ENCODE measurements at places on chromosomes 12 and 14.

- peak; percentile 88 for DNase-seq
Measured at GRCh38 chr12:30026621-30027234, 243.0 kb upstream of the TMTC1 start.

DNA sequence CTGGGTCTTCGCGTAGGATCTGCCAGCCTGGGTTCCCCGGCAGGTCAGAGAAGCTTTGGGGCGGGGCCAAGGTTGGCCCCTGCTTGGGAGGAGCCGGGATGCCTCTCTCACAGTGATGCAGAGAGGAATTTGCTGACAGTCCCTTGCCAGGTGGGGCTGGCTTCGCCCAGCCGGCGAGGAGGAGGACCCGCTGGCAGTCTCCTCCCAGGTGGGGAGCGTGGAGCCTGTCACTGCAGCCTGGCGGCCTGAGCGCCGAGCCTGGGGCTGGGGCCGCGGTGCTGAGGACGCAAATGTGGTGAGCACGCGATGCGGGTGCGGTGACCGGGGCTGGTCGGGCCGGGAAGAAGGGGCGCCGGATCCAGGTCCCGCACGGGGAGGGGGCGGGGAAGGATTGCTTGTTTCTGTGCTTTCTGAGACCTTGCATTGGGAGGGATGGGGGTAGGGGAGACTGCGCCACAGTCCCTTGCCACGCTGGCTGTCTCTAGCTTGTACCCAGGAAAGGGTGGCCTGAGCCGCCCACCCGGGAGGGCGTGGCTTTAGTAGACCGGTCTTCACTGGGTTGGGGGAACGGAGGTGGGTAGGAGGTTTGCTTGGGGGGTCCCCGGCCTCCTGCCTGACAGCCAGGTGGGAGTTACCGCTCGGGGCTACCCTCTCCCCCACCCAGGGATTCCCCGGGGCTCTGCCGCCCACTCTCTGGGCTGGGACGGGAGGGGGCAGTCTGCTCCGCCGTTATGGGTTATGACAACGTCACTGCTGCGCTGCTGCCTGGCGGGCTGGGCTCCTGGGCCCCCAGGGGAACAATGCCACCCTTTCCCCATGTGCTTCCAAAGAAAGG, at the start of gene TMEM63C:
TSS of gene TMEM63C (plus strand) at position 196 of the 835 bp plus-strand sequence. CDS start 37,016 bp downstream, outside the sequence.
- no peak for DNase-seq

GRCh38 chr14:29712601-29713000, 215.0 kb downstream of the PRKD1 start:
- DNase-seq = no peak

DNA sequence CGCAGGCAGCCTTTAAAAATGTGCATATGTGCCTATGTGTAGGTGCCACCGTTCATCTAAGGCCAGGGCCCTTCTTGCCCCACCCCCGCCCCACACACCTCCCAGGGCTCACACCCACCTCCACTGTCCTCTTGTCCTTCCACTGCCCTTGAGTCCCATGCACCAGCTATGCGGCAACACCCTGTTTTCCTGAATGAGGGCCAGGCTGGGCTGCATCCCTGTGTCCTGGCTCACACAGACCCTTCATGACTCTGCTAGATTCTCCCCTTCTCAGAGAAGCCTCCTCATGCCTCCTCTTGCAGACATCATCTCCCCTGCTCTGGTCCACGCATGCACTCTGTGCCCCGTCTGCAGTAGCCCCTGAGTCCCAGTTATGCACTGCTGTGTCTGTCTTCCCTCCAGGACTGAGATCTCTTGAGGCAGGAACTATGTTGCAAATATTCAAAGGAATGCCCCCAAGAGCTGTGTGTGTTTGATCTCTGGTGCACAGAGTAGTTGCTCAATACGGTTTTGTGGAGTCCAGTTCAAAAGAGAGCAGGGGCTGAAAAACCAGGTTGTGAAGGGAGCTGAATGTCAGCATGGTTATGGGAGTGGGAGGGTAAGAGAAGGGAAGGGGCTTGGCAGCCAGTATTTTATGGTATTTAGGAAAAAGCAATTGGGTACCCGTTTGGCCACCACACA, 47.3 kb upstream of the ESRRB start:
- DNase-seq = no peak

- no peak for DNase-seq
Measured at GRCh38 chr12:107600581-107601144, 84.9 kb upstream of the PWP1 start.

- no peak for DNase-seq
Measured at GRCh38 chr14:59511916-59512575, 27.7 kb downstream of the JKAMP start.

DNA sequence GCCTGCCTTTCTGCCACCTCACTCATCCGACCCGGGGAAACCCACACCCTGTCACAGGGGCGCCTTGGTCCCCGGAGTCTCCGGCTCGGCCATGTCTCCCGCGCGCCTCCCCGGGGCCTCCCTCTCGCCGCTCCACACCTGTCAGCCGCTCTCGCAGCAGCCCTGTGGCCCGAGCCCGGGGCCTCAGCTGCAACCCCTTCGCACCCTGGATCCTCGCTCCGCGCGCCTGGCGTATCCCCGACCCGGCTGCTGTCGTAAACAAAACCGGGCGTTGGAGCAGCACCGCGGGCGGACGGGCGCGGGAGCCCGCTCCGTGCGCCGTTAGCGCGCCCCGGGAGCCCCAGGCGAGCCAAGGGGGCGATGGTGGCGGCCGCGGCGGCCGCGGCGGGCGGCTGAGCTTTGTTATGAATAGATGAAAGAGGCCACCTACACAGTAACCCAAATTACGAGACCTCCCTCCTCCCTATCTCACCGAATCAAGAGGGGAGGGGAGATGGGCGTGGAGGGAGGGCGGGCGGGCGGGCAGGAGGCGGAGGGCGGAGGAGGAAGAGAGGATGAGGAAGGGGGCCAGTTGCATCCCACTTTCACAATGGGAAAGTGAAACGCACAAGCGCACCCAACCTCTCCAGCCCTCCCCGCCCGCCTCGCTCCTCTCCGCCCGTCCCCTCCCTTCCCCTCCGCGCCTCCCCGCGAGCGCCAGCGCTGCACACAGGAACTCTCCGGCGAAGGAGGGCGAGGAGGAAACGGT, at the start of gene PLXNC1:
TSS of gene PLXNC1 (plus strand) at position 587 of the 748 bp plus-strand sequence. CDS start 395 bp downstream, outside the sequence.
- peak; percentile 73 for DNase-seq

GRCh38 chr14:36504771-36505175, 15.3 kb downstream of the NKX2-1 start:
- DNase-seq = no peak

- DNase-seq = peak; percentile 45
Measured at GRCh38 chr12:131104463-131105350, 151.0 kb downstream of the ADGRD1 start.

- DNase-seq = peak; percentile 70
Measured at GRCh38 chr14:23478109-23478759, 8.7 kb downstream of the NGDN start.

GRCh38 chr12:105469701-105470100, 139.2 kb downstream of the C12orf75 start:
- DNase-seq = peak; percentile 12

DNA sequence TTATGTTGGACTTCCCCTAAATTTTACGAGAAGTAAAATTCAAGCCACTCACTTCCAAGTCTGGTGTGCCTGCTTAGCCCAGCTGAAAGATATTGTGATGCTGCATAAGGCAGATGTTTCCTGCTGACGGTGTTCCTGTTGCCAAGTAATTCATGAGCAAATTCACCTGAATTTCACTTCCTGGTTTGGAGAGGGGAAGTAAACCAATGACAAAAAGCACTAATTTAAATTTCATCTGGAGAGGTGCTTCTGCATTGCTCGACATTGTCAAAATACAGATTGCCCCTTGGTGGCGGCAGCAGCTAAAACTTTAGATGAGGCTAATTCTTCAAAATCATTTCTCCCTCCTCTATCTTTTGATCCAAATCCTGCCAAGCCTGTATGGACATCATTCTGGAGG, 281.1 kb downstream of the AACS start:
- DNase-seq = no peak
